ENCODE measurements at places on chromosomes 7 and 10. TPM values are rescaled to one million over a fixed set of nuclear protein-coding genes. Genes with fewer than 3 reads are reported as not detected.
A peak's percentile ranks its signal among the peaks of the same experiment; 100 is the strongest.

Gene NPFFR1
- 0.05 TPM for polyA plus RNA-seq

GRCh38 chr10:23063973-23064812 lies 31.2 kb upstream of the MSRB2 start:
- no peaks in the 10 kb centered on the region for H3K36me3 ChIP-seq
- peak overlapping the region; percentile 70 for H3K27ac ChIP-seq
- DNase-seq, result no peak
- no peaks in the 10 kb centered on the region for H3K27me3 ChIP-seq

- H3K27ac ChIP-seq, result no peak overlapping the region
- no peak overlapping the region for H3K4me3 ChIP-seq
- H3K36me3 ChIP-seq, result peaks cover 60% of the 10 kb centered on the region
- DNase-seq, result no peak
- H3K4me1 ChIP-seq, result peaks cover 9% of the 10 kb centered on the region
- no peaks in the 10 kb centered on the region for H3K27me3 ChIP-seq
These were observed 40.1 kb downstream of the PFKP start for GRCh38 chr10:3107426-3107961.

Gene ELMO1
- 10.2 TPM for polyA plus RNA-seq

- H3K4me1 ChIP-seq, result peaks cover 28% of the 10 kb centered on the region
These were observed 12.9 kb downstream of the MMRN2 start for GRCh38 chr10:86944471-86944870.

GRCh38 chr7:17134786-17135185 lies 163.7 kb upstream of the AHR start:
- no peaks in the 10 kb centered on the region for H3K27me3 ChIP-seq
- no peak overlapping the region for H3K4me3 ChIP-seq
- H3K27ac ChIP-seq, result no peak overlapping the region
- DNase-seq, result no peak

Gene UBE2H
- polyA plus RNA-seq, result 28.1 TPM

DNA sequence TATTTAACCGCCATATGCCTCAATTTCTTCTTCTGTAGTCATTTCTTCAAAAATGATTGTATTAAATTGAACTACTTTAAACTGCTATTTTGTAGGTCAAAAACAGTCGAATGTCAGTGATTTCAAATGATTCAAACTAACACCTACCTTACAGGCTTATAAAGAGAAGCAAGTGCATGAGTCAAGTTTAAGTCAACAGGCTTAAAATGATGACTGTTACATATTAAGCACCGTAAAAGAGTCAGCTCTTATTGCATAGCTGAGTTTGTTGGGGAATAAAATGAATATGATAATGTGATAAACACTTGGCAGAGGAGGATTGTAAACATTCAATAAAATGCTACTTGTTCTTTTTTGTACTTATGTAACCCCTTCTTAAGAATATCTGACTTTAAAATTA lies 90.1 kb upstream of the ANKRD1 start:
- H3K27me3 ChIP-seq, result no peaks in the 10 kb centered on the region
- no peaks in the 10 kb centered on the region for H3K36me3 ChIP-seq
- no peak overlapping the region for H3K27ac ChIP-seq
- H3K4me3 ChIP-seq, result no peak overlapping the region
- H3K4me1 ChIP-seq, result no peaks in the 10 kb centered on the region
- DNase-seq, result no peak

DNA sequence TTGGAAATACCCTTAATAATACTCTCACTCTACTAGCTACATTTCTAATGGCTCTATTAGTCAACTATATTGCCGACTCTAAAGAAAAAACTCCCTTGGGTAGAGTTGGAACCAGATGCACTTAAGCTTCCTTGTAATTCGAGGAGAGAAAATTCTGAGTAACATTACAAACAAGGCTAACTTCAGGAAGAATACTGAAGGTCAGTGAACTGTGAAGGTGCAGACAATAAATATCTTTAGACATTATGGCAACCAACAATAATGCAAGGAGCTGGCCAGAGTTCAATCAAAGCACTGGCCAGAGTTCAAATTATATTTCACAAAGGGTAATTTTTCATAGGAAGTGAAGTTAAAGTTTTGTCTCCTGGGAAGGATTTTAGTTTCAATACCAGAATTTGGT lies 40.7 kb upstream of the MRLN start:
- H3K36me3 ChIP-seq, result peaks cover 83% of the 10 kb centered on the region
- no peaks in the 10 kb centered on the region for H3K4me1 ChIP-seq
- DNase-seq, result no peak
- H3K27ac ChIP-seq, result no peak overlapping the region
- H3K27me3 ChIP-seq, result no peaks in the 10 kb centered on the region

DNA sequence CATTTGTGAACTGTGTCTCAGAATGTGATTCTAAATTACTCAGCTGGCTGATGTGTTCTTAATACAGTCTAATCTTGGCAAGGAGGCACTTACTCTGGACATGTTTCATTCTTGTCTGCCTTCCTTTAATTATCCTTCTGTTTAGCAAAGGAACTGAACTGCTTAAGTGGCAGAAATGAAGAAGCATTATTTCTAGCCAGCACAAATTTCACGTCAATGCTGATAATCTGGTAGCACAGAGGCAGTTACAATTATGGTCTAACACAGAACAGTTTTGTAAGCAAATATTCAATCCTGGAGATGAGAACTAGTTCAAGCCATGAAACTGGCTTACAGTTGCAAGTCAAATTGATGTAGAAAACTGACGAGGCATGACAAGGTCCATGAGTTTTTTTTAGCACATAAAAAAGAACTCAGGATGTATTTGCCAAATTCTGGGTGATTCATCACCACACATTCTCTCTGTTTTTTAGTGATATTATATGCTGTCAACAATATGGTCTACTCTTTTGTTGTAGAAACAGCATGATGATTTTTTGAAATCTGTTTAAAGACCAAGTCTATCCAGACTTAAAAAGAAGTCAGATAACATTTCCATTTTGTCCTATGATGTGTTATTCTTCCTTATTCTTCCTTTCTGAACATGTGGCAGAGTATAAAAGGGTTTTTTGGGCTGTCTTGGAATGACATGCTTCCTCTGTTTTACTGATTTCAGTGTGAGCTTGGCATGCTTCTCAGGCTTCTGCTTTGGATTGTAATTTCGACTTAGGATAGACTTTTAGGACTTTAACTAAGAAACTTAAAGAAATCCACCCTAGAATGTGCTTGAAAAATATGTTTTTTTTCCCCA lies 154.8 kb downstream of the DNAJB9 start:
- DNase-seq, result no peak
- H3K4me3 ChIP-seq, result no peak overlapping the region
- H3K27me3 ChIP-seq, result no peaks in the 10 kb centered on the region
- no peak overlapping the region for H3K27ac ChIP-seq

DNA sequence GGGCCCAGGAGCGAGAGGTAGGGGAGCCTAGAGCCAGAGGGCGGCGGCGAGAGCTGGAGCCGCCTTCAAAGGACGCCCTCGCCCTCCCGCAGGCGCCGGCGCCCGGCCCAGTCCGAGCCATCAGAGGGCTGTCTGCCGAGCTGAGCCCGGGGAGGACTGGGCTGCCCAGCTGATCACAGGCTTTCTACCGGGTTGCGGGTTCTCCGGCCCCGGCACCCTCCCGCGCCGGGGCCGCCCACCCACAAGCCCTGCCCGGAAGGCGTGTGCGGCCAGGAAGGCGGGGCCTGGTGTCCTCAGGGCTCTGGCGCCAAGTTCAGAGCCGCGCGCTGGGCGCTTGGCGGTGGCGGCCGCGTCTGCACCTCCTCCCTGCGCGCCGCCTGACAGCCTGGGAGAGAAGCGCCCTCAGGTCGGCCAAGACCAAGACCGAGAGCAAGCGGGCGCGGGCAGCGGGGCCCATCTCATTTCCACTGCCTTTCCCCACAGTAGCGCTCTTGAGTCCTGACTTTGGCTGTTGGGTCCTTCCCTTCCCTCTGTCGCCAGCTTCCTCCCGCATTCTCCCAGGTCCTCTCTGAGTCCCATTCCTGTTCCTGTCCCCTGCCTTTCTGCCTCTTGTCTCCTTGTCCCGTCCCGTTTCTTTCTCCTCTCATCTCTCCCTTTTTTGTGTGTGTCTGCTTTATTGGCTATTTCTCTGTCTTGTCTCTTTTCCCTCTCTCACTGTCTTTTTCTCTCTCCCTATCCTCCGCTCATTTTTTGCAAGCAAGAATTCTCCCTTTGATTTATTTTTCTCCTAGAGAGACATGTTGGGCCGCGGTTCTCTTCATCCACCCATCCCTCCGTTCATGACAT lies 60.6 kb upstream of the MSMB start:
- no peaks in the 10 kb centered on the region for H3K27me3 ChIP-seq
- peak; percentile 59 for DNase-seq

Gene XRCC2
- polyA plus RNA-seq, result 0.68 TPM

Gene PON1
- polyA plus RNA-seq, result not detected

Gene TYW1
- 5.2 TPM for polyA plus RNA-seq
